ENCODE measurements at places on chromosomes 6 and 20.
A peak's percentile ranks its signal among the peaks of the same experiment; 100 is the strongest.

DNA sequence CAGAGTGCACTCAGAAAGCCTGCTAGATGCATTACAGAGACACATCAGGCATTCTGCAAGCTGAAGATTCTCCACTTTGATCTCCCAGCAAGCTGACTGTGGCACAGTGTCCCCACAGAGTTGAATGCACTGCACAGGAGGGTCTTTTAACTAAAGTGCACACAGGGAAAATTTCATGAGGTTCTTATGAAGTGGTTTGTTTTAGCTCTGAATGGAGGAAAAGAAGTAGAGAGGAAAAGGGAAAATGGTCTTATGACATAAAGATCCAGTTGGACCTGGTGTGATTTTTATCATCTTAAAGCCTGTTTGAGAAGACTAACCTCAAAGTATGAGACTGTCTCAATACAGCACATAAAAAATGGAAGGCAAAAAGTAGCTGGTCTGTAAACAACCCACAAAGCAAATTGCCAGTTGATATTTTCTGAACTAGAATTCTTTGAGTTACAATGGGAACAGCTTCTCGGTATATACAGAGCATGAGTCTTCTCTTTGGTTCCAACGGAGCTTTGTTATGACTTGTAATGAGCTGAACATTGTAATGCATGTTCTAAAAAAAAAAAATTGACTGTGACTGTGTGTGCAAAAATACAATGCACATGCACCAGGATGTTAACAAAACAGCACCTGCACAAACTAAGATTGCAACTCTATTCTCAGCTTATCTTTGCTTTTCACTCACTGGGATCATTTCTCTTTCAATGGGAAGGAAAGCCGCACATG is 383.0 kb upstream of the ID4 start:
- no peak for DNase-seq

GRCh38 chr20:3239026-3239866 is at the start of gene SLC4A11:
Gene SLC4A11, minus strand, starts transcription at chr20:3239190. Its CDS starts 53 bp downstream, at chr20:3239137.
- peak; percentile 68 for DNase-seq

- DNase-seq = no peak
These were observed 46.3 kb upstream of the HSF2 start for GRCh38 chr6:122352981-122353664.

- DNase-seq = no peak
These were observed 85.5 kb upstream of the RPS6KA2 start for GRCh38 chr6:166712286-166713228.

GRCh38 chr20:50271176-50271575 is 80.5 kb downstream of the CEBPB start:
- DNase-seq = no peak

DNA sequence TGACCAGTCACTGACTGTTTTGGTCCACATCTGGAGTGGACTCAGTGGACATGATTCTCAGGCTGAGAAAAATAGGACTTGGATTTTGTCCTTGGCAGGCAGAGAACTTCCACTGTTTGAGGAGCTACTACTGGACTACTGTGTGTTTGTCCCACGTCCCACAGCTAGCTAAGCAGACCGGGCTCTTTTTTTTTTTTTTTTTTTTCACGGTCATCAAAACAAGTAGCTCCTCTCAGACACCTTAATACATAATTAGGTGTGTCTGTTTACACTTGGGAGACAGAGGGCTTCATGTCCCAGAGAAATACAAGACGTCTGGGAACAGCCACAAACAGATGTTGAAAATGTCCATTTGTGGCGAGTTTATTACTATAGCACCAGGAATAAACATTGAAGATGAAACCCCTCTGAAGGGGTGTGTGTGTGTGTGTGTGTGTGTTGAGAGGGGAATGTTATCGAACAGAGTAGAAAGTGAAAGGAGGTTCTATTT is 155.0 kb upstream of the SUPT3H start:
- no peak for DNase-seq

DNA sequence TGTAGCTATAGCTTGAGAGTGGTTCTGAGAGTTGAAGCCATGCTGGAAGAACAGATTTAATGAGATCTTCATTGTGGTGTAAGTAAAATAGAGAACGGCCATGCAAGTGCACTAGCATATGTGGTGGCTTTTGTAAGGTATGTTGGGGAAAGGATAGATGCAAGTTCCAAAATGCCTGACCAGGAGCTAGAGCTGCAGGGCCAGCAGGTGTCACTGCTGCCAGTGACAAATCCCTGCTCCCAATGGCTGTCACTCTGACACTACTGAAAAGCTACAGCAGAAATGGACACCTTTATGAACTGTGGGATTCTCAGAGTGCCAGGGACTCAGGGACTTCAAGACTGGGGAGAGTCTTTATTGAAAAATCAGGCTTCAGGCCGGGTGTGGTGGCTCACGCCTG is 23.1 kb upstream of the VIP start:
- DNase-seq = no peak

DNA sequence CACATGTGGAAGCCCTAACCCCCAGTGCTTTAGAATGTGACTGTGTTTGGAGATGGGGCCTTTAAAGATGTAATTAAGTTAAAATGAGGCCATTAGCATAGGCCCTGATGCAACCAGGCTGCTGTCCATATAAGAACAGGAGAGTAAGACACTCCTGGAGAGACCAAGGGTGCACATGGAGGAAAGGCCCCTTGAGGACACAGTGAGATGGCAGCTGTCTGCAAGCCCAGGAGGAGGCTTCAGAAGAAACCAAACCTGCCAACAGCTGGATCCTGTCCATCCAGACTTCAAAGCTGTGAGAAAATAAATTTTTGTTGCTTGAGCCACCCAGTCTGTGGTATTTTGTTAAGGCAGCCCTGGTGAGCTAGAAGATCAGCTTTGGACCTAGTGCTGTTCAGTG is 16.8 kb upstream of the SNRPB2 start:
- no peak for DNase-seq

DNA sequence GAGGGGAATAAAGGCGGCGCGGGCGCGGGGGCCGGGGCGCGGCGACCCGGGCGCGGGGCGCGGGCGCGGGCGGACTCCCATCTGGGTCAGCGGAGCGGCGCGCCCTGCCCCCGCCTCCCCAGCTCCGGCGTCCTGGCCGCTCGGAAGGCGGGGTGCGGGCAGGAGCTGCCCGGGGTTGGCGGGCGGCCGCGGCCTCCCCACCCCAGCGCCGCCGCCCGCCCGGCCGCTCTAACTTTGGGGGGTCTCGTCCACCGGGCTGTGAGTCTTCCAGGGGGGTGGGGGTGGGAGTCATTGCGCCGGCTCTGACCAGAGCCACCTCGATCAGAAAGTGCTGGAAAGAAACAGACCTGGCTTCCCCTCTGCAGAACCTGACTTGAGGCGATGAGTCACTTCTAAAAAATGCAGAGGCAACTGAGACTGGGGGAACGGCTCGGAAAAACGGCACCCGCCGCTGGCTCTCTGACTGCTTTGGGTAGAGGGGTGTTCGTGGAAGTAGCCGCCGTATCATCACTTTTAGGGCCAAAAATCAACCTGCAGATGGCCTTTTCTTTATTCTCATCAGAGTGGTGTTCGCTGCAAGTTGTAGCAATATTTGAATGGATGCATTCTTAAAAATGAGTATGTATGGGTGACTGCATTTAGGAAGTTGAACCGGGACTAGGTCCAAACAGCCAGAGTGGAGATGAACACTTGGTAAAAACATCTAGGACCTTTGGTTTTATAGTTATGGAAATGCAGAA is 667 bp downstream of the CAP2 start:
- no peak for DNase-seq

GRCh38 chr6:157066781-157067491 is 256.4 kb downstream of the TMEM242 start:
- DNase-seq = no peak

- DNase-seq = peak; percentile 58
These were observed 5.3 kb upstream of the HSPA1B start for GRCh38 chr6:31822036-31822821.

GRCh38 chr6:168526841-168527281 is 85.9 kb downstream of the SMOC2 start:
- DNase-seq = no peak

GRCh38 chr6:13378669-13379590 is 50.6 kb upstream of the TBC1D7 start:
- DNase-seq = peak; percentile 70

DNA sequence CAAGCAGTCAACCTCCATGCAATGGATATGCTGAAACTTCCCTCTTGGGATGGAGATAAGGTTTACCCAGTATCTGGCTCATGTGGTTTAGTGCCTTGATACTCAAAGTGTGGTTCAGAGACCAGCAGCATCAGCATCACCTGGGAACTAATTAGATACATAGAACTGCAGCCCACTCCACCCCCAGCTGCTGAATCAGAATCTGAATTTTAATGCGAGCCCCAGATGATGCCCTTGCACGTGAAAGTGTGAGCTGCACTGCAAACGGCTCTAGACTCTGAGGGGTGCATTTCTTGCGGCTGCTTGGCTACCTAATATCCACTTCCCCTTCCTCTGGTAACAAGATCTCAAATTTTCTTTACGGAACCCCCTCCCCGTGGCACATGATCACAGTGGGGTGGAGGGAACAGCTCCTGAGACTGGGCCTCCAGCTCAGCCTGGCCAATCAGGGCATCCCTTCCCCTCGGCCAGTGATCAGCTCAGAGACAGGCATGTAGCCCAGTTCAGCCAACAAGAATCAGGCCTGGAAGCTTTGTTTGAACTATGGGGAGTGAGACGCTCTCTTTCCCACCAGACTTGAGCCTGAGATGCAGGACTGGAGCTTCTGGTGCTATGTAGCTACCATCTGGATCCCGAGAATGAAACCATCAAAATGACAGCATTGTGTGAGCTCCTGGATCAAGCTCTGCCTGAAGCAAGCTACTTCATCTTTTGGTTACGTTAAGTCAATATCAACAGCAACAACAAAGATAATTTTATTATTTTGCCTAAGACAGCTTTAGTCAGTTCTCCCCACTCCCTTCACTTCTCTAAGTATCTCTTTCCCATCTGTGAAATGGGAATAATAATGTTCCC is 12.8 kb downstream of the KCNK15 start:
- DNase-seq = no peak

DNA sequence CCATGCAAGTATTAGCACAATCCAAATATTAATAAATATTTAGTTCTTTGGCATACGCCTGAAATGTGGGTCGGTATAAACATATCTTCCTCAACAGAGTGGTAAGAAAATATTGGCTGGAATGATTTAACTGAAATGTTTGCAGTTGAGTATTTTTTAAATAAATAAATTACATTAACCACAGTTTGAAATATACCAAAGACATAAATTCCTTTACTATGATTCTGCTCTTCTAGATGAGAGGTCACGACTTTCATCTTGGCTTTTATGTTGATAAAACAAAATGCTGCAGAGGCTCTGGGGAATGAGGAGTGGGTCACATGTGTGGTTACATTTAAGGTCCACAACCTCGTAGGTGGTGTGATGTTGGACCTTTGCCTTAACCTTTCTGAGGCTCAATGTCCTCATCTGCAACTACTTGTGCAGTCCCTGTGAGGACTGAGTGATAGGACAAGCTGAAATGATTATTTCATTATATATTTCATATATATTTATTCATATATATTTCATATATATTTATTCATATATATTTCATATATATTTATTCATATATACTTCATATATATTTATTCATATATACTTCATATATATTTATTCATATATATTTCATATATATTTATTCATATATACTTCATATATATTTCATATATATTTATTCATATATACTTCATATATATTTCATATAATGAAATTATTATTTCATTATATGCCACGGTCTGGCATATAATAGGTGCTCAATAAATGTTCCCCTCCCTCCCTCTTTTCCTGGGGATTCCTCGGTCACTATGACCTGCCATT is 107.4 kb downstream of the SAMD5 start:
- DNase-seq = no peak

- peak; percentile 35 for DNase-seq
These were observed 476 bp downstream of the IGF2R start for GRCh38 chr6:159969204-159969912.

GRCh38 chr6:161199850-161200249 is 74.0 kb downstream of the AGPAT4 start:
- no peak for DNase-seq

DNA sequence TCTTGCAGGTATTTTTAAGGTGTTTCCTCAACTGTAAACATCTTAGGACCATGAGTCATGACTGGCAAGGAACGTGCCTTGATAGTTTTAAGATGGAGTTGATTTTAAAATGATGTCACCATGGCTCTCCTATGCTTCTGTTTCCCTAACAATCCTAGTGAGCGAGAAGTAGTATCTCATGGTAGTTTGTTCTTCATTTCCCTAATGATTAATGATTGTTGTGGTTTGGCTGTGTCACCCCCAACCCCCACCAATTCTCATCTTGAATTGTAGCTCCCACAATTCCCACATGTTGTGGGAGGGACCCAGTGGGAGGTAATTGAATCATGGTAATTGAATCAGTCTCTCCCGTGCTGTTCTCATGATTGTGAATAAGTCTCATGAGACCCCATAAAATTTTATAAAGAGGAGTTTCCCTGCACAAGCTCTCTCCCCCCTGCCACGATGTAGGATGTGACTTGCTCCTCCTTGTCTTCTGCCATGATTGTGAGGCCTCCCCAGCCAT is 16.8 kb upstream of the BNIP5 start:
- no peak for DNase-seq

GRCh38 chr6:13907001-13907350 is 17.8 kb upstream of the RNF182 start:
- no peak for DNase-seq

- no peak for DNase-seq
These were observed 38.2 kb downstream of the MYLIP start for GRCh38 chr6:16166871-16167608.

DNA sequence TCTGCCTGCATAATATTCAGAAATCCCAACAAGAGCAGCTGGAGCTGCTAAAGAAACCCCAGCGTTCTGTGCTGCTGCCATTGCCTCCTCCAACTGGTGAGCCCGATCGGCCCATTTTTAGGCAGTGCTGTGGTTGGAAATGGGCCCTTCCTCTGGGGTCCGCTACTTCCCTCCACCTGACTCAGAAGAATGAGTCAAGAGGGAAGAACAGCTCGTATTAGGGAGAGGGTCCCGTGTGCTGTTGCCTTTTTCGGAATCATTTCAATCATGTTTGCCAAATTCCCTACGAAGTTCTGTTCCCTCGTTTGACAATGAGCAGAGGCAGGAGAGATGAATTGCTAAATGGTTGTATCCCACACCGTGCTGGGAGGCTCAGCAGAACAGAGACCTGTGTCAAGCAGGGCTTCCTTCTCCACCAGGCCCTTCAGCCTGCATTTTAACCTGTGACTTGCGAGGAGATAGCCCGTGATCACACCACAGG is 38.4 kb downstream of the THBS2 start:
- no peak for DNase-seq
